Activated CD4-positive, CD25-positive, alpha-beta regulatory T cell (primary cell): ENCODE measurements at places on chromosomes 2 and 18.

DNA sequence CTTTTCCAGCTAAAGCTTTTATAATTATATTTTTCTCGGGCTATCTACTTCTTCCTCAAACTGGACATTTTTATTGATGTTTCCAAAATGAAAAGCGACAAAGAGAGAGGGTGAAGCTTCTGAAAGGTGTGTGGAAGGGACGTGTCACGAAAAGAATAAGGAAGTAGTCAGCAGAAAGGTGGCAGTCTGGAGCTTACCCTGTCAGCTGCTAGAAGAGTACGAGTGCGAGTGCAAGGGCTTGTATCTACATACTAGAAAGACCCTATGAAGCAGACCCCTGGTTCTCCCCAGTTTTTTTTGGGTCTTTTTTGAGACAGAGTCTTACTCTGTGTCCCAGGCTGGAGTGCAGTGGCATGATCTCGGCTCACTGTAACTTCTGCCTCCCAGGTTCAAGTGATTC lies 14.6 kb downstream of the FHL2 start:
- DNase-seq: no peak

GRCh38 chr2:7988440-7988839 lies 693.4 kb upstream of the ID2 start:
- DNase-seq: no peak

DNA sequence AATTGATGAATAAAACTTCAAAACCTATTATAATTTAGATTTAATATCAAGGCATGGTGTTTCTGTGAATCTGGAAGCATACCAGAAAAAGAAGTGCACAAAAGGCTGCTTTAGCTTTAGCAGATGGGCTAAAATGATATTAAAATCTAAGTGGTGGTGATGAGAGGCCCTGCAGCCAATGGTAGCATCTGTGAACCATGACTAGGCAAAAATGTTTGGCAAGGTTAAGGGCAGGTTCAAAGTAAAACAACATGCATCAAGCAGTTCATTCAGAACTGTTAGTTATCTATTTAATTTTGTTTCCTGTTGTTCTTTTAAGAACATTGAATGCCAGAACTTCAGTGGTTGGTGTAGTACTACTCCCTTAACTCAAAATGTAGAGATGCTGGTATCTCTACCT lies 1736.9 kb upstream of the CELF4 start:
- DNase-seq: no peak

- no peak for DNase-seq
These were observed 462.5 kb upstream of the HS6ST1 start for GRCh38 chr2:128781166-128781565.

- DNase-seq: no peak
These were observed 90.6 kb downstream of the GALNT14 start for GRCh38 chr2:31047599-31047998.

DNA sequence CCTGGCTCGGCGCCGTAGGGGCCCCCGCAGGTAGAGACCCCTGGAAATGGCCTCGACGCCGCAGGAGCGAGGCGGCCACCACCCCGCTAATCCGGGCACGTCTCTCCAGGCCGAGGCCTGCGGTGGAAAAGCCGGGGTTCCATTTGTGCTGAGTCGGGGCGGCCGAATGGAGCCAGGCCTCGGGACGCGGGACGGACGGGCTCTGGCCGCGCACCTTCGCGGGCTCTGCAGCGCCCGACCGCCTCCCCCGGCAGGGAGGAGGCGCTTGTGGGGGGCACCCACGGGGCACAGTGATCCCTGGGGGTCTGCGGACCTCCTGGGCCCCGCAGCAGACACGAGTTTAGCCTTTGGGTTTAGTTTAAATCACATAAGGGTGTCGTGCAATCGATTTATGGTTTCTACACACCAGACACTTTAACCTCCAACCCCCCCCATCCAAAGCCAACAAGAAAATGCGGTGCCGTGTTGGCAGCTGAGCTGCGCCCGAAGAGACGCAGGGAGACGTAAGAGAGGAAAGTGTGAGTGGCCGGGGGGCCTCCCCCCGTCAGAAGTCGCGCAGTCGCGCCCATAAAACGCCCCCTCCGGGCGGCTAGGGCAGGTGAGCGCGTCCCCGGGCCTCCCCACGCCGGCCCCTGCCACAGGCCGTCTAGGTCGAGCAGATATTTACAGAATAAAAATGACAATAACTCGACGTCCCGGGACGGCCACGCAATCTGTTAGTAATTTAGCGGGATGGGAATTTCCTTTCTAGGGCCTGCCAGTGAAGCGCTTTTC lies 1.0 kb upstream of the NFATC1 start:
- peak; percentile 39 for DNase-seq

GRCh38 chr2:40914666-40915065 lies 462.8 kb upstream of the SLC8A1 start:
- no peak for DNase-seq

- no peak for DNase-seq
These were observed 16.1 kb downstream of the ADAM17 start for GRCh38 chr2:9539531-9539930.

DNA sequence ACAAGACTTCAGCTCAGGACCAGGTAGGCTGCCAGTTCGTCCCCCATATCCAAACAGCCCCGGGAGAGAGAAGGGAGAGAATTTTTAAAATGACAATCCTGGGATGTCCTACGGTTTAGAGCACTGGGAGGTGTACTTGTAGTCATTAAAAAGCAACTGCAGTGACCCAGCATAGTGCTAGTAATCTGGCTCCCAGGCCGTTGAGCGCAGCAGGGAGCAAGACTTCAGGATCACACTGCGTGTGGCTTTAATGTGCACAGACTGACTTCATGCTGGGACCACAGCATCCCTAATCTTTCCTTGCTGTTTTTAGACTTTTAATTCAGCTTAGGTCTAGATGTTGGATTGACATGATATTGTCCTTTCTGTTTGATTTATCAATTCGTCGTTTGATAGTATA lies 219.3 kb upstream of the FOSL2 start:
- DNase-seq: no peak

GRCh38 chr2:65407240-65407639 lies 25.2 kb downstream of the SPRED2 start:
- DNase-seq: no peak
